ENCODE measurements at places on chromosomes 2 and 18.

DNA sequence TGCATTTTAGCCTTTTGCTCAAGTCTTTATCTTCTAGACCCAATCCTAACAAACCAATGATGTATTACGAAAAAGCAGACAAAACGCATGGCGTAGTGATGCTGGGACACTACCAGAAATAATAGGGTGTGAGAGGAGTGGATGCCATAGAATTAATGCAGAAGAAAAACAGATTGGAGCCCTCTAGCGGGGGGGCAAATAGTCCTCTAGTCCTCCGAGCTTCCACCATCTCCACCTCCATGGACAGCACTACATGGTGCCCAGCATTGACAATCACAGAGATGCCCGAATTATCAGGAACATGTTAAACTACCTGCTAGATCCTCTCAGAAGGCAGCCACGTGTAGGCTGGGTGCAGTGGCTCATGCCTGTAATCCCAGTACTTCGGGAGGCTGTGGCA is 15.4 kb upstream of the ROCK2 start:
- DNase-seq = no peak

GRCh38 chr2:239231231-239232194 is 169.3 kb downstream of the HDAC4 start:
- no peak for DNase-seq

DNA sequence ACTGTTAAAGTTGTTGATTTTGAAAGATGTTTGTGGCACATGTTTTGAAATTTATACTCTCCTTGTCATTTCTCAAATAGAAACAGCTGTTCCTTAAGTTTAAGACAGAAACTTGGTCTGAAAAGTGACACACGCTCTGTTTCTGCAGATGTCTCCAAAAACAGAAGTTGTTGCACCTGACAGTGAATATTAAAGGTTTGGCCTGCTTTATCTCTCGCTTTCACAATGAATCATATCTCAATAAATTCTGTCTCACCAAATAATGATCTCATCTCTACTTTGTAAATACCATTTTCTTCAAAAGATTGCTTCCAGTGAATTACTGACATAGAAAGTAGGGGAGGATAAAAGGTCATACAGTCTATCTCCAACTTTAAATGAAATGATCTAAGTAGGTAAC is 294.9 kb upstream of the SYT4 start:
- DNase-seq = no peak

- DNase-seq = no peak
Observed at GRCh38 chr2:195659982-195660890, 3.2 kb downstream of the SLC39A10 start.

DNA sequence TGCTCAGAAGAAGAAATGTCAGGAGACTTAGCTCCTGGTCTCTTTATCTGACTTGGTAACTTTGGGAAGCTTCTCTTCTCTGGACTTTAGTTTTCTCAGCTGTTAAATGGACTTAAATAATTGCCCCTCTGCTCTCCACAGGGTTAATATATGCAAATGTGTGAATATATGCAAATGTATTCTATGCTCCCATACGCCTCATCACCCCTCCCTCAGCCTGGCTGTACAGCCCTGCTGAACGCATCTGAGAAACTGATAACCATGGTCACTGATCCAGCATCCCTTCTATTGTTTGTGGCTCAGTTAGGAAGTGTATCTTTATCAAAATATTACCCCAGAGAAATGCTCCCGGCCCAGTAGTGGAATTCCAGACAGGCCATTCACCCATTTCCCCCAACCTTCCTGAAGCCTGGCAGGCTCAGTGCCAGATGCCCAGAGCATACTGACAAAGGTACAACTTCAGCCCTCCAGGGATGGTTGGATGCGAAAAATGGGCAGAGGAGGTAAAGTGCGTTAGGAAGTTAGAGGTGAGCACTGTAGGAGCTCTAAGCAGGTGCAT is 103.4 kb downstream of the DYSF start:
- peak; percentile 25 for DNase-seq

DNA sequence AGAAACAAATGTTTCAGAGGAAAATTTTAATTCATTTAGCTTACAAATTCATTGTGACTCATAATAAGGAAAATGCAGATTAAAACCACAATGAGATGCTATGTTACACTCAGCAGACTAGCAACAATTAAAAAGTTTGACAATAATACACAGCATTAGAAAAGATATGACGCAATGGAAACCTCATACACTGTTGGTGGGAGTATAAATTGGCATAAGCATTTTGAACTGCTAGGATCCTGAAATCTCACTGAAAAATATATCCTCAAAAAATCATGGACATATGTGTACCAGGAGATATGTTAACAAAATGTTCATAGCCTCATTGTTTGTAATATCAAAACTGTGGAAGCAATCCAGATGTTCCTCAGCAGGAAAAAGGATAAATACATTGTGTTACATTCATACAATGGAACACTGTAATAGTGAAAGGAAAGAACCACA is 13.7 kb downstream of the CALCRL start:
- DNase-seq = no peak

DNA sequence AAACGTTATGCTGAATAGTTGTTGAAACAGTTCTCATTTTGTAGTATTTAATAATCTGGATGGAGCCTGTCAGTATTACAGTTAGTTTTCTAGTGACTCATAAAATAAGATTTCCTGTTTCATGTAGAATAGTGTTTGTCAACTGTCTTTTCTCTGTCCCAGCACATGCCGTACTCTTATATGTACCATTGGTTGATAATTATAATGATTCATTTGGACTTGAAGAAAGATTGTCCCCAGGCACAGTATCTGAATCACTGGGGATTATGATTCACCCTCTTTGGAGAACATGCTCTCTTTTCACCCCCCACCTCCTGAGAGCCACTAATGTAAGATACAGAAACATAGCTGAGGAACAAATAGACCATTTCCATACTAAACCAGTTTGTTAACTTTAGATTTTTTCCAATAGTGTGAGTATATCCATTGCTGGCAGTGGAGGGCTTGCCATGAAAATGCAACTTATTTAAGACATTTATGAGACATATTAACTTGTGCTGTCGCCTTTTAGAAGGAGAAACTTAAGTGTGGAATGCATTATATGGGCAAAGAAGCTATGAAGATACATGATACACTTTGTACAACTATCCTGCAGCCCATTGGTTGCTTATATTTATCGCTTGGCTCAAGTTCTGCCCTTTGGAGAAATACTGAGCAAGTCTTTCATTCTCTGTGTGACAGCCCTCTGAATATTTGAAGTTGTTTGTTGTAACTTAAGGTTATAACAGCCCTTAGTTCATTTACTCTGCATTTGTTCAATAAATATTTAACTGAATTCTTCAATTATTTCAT is 12.4 kb downstream of the COPS8 start:
- no peak for DNase-seq

DNA sequence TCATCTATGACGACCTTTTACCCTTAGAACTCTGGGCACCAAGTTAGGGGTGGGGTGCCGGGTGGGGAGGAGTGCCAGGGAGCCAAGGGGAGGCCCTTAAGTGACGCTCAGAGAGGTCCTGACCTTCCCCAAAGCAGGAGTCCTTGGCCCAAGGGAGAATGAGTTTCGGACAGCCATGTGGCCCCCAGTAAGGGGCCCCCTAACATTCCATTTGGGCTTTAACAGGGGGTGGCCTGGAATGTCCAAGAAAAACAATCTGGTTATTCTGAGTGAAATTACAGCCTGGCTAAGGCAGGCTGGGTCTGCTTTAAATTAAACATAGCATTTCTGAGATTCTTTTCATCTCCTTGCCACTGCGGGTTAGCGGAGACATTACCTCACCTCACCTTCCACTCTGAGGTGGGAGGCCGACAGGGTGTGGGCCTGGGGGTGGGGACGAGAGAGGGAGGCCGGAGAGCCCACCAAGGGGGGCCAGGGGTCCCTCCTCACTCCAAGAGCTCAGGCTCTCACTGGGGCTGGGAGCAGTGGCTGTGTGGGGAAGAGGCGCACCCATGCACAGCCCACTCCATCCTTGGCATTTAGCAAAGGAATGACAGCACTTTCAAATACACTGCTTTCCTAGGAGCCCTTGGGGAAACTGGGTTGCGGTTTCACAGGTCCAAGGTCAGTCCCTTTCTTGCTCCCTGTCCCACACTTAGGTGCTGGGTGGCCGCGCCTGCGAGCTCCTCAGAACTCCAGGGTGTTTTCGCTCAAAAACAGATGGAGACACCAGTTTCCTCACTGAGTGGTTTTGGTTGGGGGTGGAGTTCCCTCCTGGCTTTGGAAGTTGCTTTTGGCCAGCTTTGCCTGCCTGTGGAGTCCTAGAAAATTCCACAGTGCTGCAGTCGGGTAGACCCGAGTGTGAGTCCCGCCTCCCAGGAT is 107.4 kb downstream of the POLR1A start:
- peak; percentile 65 for DNase-seq

DNA sequence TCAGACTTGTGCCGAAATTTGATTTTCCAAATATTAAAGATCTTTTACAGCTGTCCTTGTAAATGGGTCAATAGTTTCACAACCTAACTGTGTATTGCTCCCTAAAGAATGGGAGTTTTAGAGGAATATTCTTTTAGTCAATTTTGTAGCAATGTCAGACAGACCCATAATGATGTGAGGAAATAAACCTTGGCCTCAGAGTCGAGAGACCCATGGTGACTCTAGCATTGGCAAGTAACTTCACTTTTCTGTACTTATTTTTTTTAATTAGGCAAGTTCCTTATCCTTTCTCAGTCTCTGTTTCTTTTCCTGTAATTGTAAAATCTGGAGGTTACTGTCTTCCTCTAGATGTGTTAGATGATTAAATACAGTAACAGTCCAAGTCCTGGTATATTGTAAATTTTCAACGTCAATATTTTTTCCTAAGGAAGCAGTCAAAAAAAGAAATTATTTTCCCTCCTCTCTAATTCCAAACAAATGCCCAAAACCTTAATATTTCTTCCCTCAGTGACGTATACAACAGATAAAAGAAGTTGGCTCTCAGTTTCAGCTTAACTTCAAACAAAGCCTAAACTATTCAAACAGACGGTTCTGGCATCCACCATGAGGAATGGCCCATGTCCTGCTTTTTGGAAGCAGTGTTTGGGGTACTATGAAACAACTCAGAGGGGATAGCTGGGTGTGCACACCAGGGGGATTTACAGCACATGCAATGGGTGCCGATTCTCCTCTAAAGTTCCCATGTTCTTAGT is 466.7 kb downstream of the TNS1 start:
- DNase-seq = no peak

- DNase-seq = no peak
Observed at GRCh38 chr18:45049578-45050319, 369.1 kb downstream of the SETBP1 start.

- no peak for DNase-seq
Observed at GRCh38 chr2:98489486-98489885, 44.8 kb downstream of the INPP4A start.

GRCh38 chr18:57630754-57631595 is 9.3 kb upstream of the NARS1 start:
- DNase-seq = no peak

GRCh38 chr2:16407358-16407757 is 258.3 kb downstream of the CYRIA start:
- no peak for DNase-seq

DNA sequence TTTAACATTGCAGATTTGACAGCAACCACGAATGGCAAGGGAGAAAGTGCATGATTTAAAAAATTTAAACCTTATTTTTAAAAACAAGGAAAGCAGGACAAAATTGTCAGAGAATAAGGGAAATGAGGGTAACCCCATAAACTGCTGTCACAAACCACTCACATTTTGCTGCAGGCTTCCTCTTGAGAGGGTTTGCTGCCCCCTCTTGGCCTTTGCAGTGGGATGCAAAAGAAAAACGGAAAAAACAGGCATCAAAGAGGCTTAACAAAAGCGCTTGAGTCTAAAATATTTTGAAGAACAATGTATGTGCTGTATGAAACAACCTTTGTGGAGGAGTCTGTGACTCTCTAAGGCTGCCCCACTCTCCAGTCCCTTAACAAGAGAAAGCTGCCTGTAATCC is 91.6 kb downstream of the TMX3 start:
- DNase-seq = peak; percentile 84

DNA sequence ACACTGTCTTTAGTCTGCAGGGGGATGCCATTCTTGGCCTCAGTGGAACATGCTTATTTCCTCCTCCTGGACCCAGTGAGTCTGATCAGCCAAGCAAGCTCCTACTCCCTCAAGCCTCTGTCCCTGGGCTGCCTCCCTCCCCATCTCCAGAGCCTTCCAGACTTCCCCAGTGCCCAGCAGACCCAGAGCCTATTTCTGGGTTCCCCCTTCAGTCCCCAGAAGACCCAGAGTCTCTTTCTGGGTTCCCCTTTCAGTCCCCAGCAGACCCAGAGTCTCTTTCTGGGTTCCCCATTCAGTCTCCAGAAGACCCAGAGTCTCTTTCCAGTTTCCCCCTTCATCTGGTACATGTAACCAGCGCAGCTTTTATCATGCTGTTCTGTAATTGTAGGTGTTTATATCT is 17.0 kb upstream of the PKDCC start:
- peak; percentile 36 for DNase-seq

DNA sequence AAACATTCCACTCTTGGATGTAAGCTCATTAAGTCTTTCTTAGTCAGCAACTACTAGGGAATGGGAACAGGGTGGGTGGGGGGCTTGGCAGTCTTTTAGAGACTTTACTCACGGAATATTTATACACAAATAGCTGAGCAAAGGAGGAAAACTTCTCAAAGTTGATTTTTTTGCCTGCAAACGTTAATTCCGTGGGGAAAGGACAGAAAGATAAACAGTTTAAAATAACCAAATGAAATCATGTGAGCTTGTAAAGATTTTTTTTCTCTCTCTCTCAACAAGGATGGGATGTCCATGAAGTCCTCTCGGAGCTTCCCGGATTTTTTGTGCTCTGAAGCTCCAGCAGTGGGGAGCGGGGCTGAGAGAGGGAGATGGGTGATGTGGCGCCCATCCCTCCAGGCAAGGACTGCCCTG is 32.2 kb upstream of the MAT2A start:
- no peak for DNase-seq

DNA sequence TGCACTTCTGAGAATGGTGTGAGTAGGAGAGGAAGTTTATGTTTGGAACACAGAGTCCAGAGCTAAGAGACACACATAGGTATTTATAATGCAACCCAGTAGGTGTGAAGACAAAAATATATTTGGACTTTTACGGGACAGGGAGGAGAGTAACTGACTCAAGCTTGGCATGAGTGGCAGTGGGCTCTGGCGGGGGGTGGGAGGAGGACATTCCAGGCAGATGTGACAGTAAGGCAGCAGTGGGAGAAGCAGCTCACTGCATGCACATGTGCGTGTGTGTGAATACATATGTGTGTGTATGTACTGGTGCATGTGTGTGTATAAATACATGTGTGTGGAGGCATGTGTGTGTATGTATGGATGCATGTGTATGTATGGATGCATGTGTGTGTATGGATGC is 51.4 kb downstream of the DCDC2C start:
- no peak for DNase-seq

DNA sequence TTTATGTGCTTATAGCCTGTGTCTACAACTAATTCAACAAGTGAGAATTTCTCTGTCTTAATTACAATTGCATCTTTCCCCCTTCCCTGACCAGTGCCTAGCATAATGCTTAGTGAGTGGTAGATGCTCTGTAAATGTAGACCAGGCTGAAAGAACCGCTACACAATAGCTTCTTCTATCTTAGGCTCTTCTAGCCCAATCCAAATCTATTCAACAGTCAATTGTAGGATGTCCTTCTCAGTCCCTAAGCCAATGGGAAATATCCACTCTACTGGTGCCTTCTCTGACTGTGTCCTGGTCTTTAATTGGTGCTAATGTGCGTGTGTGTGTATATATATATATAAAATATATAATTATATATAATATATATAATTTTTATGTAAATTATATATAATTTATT is 34.1 kb upstream of the GCC2 start:
- no peak for DNase-seq

All from kidney (tissue), 22 donors.